ENCODE measurements at places on chromosomes 1 and 21.

GRCh38 chr1:4599521-4599920 lies 54.9 kb upstream of the AJAP1 start:
- no peak for DNase-seq

GRCh38 chr1:200154069-200154767 lies 126.7 kb downstream of the NR5A2 start:
- DNase-seq = peak; percentile 18

GRCh38 chr1:212953321-212953720 lies 3.0 kb downstream of the VASH2 start:
- DNase-seq = no peak

DNA sequence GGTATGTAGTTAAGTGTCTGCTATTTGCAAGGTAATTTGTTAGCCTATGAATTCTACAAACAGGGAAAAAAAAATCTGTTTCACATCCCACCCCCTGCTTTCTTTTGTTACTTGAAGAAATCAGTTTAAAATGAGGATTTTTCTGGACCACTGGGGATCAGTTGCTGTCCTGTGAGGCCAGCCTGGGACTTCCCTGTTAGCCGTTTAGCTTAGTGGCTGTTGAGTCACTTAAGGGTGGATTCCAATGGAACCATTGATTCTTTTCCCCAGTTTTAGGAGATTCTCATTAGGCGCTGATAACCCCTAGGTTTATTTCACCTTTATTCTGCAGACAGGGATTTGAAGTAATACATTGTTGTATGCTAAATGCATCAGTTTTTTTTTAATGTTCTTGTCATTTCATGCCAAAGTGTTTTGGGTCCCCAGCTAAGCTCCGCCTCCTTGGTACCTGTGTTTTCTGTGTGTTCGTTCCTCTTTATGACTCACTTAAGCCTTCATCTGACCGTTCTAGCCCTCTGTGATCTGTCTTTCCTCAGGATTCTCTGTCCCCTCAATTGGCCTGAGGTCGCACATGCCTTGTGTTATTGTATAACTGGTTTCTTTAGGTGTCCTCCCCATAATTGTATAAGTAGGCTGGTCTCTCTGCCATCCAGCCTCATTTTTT lies 59.3 kb downstream of the NOS1AP start:
- DNase-seq = no peak

DNA sequence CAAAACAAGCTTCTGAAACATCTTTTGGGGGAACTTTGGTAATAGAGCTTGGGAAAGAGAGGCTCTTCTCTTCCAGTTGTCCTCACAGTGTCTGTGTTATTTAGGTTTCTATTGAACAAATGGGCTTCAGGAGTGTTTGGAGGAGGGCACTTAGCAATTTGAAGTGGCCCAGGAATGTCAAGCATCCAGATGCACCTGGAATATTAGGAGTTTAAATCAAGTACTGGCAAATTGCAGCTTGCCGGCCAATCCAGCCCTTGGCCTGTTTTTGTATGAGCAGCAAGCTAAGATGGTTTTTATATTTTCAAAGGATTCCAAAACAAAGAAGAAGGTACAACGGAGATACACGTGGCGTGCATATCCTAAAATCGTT lies 94.7 kb downstream of the CCDC185 start:
- no peak for DNase-seq

GRCh38 chr1:27478098-27478497 lies 11.9 kb downstream of the WASF2 start:
- no peak for DNase-seq

DNA sequence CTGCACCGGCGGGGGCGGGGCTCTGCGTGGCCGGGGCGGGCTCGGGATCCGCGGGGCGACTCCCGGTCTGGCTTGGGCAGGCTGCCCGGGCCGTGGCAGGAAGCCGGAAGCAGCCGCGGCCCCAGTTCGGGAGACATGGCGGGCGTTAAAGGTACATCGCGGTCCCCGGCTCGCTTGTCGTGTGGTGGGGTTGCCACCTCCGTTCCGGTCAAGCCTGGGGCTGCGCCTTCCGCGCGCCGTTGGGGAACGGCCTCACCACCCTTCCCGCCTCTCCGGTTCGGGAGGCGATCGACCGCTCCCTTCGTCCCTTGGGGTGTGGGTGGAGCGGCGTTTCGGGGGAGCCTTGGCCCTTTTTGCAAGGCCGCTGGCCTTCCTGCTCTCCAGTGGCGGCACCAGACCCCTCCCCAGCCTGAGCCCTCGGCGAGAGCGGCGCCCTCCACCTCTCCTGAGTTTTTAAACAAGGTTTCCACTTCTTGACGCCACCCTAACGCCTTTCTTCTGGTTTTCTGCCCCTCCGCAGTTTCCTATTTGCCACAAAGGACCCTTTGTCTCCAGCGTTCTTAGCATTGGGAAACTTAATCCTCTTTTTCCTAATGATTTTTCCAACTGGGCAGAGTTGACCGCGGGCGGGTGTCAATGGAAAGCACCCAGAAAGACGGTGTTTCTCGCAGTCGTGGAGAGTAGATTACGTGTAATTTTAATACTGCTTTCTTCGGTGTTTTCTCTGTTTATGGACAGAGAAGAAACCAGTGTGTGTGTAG lies at the start of the genes LEPR and LEPROT:
LEPR (plus strand) TSS at position 79 of the 761 bp plus-strand sequence. CDS start 144,898 bp downstream, outside the sequence.
LEPROT (plus strand) TSS at position 79 of the 761 bp plus-strand sequence; CDS start at position 136, 57 bp downstream.
- no peak for DNase-seq

- DNase-seq = no peak
Measured at GRCh38 chr21:37558676-37559211, 192.2 kb downstream of the DYRK1A start.

GRCh38 chr1:160472112-160472511 lies 50.9 kb downstream of the SLAMF6 start:
- no peak for DNase-seq

GRCh38 chr1:218760601-218761570 lies 412.8 kb upstream of the LYPLAL1 start:
- DNase-seq = peak; percentile 52

DNA sequence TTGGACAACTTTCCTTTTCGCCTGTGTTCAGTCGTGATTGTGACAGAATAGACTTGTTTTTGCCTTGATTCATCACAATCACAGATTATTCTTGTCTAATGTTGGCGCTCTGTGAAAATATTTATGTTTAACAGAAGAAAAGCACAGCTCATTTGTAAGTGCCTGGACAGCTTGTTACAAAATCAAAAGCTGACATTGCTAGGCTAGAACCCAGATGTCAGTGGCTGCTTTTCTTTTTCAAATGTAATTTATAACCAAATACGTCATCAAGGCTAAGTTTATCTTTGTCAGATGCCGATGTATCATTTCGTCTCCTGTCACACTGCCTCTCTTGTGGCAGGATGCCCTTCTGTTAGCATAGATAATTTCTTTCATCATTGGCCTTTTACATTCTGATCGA lies 1227.3 kb downstream of the PLA2G4A start:
- no peak for DNase-seq

Data from EH (cell line).